ENCODE measurements at places on chromosomes 1 and 21.

GRCh38 chr1:80258659-80259058, 1252.1 kb upstream of the ADGRL4 start:
- DNase-seq, result no peak

DNA sequence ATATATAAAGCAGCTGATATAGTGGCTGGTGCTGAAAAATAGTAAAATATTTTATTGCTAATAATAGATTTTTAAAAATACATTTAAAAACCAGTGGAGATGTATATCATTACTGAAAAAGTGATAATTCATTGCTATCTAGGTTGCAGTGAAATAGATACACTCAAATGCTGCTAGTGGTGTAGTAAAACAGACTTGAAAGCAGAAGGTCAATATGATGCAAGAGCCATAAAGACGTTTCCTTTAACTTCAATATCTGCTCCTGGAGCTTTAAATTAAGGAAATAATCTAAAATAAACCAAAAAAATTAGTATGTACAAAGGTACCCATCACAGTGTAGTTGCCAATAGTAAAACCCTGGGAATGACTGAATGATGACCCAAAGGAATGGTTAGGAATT, 26.2 kb downstream of the RHEX start:
- DNase-seq, result no peak

DNA sequence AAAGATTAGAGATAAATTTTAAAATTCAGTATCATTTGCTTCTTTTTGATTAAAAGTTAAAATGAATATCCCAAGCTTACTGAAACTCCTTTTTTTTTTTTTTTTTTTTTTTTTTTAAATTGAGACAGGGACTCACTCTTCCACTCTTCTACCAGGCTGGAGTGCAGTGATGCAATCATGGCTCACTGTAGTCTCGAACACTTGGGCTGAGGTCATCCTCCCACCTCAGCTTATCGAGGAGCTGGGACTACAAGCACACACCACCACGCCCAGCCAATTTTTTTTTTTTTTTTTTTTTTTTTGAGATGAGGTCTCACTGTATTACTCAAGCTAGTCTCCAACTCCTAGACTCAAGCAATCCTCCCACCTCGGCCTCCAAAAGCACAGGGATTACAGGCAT, 92.1 kb upstream of the RGS18 start:
- peak; percentile 7 for DNase-seq

DNA sequence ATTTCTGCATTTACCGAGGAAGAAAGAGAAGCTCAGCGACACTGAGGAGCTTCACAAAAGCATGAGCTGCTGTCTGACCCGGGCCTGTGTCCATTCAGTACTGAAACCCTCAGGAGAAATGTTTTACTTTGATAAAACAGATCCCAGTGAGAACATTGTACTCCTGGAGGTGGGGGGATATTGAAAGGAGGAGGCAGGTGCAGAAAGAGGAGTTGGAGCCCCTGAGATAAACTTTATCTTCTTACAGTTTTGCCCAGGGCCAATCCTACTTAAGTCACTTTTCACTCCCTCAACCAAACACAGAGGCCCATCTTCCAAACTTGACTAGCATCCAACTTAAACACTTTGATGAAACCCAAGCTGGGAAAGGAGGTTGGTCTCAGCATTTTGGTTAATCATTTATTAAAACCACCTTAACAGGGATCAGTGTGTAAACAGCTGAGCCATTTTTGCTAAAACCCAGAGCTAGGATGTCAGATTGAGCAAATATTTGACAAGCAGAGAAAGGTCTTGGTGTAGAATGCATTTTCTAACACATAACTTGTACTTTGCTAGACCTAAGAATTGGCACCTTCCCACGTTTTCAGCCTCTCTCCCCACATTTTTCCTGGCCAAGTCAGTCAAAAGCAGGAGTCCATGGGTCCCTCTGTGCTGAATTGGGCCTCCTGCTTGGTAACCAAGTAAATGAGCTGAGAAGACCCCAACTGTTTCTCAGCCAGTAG, 32.5 kb upstream of the SARS1 start:
- DNase-seq, result peak; percentile 23

DNA sequence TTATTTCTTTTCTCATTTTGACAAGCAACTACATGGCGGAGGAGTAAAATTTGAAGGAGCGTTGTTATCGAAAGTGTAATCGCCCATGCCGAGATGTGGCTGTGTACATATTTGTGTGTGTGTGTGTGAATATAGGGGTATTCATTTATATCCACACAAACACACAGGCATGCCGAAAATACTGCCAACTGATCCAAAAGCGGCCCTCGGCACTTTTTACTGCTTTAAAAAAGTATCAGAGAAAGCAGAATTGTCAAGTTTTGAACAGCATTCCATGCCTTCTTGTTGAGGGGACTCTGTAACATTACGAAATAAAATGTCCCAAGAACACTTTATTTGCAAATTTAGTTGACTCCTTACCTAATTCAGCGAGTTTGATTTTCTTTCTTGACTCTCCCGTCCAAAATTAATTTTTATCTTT, 1.1 kb downstream of the PBX1 start:
- DNase-seq, result peak; percentile 32

DNA sequence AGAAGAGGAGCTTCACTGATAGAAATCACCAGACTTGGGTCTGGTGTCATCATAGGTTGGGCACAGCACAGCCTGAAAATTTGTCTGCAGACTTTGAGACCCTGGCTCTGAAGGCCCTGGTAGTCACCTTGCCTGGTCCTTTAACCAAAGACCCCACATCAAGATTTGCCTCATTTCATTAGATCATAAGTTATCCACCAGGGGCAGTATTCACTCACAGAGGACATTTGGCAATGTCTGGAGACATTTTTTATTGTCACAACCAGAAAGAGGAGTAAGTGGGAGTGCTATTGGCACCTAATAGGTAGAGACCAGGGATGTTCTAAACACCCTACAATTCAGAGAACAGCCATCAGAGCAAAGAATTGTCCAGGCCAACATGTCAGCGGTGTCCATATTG, 22.1 kb upstream of the PAX7 start:
- DNase-seq, result no peak

DNA sequence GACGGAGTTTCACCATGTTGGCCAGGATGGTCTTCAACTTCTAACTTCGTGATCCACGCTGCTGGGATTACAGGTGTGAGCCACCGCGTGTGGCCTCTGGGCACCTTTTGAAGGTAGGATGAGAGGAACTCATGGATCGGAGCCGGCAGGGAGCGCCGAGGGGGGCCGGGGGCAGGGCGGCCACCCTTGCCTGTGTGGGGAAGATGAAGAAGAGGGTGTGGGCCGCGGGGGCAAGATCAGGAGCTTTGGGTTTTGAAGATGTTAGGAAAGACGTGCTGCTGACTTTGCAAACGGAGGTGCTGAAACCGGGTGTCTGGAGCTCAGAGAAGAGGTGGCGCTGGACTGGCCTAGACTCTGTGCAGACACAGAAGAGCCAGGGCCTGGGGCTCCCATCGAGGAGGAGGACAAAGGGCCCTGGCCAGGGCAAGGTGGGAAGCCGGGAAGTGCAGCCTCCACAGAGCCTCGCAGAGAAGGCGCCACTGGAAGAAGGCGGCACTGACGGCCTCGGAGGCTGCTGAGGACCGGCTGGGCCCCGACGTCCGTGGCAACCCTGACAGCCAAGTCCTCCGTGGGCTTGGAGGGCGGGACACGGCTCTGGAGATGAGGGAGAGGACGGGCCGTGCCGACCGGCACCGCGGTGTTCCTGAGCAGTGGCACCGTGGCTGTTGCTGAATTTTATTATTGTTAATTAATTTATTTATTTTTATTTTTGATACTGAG, 13.7 kb downstream of the RNF223 start:
- no peak for DNase-seq

GRCh38 chr21:42153046-42153686, 65.8 kb upstream of the ABCG1 start:
- no peak for DNase-seq

GRCh38 chr1:46611691-46612221, 4.9 kb downstream of the MOB3C start:
- no peak for DNase-seq

DNA sequence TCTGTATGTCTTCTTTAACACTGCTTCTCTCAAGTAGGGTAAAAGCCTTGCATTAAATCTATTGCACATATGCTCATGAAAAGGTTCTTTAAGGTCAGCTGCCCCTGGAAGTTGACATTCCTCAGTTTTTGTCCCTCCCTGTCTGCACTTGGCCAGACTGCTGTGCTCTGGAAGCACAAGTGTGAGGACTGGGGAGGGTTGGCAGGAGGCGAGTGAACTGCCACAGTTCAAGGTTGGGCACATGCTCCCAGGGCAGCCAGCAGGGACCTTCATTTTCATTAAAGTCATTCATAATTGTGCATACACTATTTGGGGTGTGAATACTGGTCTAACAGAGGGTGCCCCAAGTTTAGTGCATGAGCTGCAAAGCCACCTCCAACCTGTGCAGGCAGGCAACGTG, 10.9 kb upstream of the THEM5 start:
- DNase-seq, result no peak

- DNase-seq, result no peak
Measured at GRCh38 chr1:86233403-86233802, 76.8 kb upstream of the COL24A1 start.

DNA sequence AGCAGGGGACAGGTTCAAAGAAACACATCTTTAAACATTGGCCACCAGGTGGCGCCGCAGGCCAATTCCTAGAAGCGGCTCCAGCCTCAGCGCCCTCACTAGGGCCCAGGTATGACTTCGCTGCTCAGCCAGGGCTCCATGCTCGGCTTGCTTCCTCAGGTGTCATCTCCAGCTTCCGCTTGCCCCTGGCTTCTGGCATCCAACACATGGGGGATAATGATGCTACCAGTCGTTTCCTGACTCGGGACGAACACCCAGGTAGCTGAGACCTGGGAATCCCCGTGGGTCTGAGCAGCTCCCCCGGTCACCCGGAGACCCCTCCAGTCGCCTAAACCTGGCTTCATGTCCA, 8.5 kb upstream of the MEX3A start:
- DNase-seq, result peak; percentile 84

DNA sequence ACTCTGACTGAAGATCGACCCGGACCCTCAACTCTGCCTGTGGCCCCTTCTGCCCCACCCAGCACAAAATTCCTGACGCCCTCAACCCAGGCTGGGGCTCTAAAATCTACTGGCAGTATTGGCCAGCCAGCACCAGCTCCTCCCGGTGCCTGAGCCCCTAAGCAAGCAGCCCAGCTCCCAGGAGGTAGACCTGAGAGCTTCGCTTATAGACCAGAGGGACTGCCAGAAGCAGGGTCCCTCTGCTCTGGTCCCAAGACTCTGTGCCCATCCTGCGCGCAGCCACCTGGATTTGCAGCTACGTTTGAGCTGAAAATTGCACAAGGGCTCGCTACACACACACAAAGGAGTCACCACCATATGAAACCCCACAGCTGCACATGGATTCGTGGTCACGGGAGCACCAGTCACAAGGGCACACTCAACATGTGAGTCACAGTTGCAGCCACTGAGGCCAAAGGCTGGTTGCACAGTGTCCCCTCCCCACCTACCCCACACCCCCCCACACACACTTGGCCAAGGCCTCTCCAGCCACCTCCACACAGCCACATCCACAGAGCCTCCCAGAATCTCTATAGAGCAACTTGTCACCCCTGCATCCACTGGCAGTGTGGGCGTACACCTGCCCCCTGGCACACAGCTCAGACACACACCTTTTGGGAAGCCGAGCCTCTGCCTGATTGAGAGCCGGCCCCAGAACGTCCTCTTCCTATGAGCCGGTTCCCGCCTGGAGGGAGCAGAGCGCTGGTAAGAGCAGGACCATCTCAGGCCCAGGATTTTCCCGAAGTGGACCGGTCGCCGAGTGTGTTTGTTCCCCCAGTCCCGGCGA, 1.1 kb upstream of the DMBX1 start:
- peak; percentile 14 for DNase-seq

GRCh38 chr1:174158767-174159251, 511 bp upstream of the RABGAP1L start:
- DNase-seq, result no peak

GRCh38 chr21:36610201-36610600, 88.7 kb upstream of the SIM2 start:
- peak; percentile 42 for DNase-seq

DNA sequence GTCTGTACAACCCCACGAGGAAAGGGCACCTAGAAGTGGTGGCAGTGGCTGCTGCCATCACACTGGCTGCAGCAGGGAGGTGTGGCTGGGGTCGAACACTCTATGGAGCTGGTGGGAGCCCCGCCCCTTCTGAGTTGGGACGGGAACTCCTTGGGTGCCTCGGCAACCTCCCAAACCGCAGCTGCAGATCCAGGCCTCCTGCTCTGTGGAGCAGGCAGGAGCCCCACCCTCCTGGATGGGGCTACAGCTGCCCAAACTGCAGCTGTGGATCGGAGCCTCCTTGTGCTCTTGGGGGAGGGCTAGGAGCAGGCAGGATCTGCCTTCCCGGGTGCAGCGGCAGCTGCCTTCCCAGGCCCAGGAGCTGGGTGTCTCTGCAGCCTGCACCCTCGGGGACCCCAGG, 38.9 kb upstream of the TARDBP start:
- peak; percentile 15 for DNase-seq

- DNase-seq, result no peak
Measured at GRCh38 chr21:41821756-41822431, 55.0 kb upstream of the RIPK4 start.

- no peak for DNase-seq
Measured at GRCh38 chr1:185062710-185063370, 17.5 kb downstream of the RNF2 start.

DNA sequence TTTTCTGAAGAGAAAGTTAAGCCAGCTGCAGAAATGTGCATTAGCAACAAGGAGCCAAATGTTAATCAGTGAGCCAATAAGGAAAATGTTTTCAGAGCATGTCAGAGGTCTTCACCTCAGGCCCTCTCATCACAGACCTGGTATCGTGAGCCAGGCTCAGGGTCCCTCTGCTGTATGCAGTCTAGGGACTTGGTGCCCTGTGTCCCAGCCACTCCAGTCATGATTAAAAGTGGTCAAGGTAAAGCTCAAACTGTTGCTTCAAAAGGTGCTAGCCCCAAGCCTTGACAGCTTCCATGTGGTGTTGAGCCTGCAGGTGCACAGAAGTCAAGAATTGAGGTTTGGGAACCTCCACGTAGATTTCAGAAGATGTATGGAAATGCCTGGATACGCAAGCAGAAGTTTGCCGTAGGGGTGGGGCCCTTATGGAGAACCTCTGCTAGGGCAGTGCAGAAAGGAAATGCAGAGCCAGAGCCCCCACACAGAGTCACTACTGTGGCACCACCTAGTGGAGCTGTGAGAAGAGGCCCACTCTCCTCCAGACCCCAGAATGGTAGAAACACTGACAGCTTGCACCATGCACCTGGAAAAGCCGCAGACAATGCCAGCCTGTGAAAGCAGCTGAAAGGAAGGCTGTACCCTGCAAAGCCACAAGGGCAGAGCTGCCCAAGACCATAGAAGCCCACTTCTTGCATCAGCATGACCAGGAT, 1128.7 kb downstream of the AMY1C start:
- DNase-seq, result no peak
